ENCODE measurements at places on chromosomes 4 and X.

GRCh38 chr4:101669138-101669831 is 121.2 kb upstream of the BANK1 start:
- DNase-seq, result no peak

- no peak for DNase-seq
Measured at GRCh38 chr4:70688795-70689231, 481 bp downstream of the UTP3 start.

DNA sequence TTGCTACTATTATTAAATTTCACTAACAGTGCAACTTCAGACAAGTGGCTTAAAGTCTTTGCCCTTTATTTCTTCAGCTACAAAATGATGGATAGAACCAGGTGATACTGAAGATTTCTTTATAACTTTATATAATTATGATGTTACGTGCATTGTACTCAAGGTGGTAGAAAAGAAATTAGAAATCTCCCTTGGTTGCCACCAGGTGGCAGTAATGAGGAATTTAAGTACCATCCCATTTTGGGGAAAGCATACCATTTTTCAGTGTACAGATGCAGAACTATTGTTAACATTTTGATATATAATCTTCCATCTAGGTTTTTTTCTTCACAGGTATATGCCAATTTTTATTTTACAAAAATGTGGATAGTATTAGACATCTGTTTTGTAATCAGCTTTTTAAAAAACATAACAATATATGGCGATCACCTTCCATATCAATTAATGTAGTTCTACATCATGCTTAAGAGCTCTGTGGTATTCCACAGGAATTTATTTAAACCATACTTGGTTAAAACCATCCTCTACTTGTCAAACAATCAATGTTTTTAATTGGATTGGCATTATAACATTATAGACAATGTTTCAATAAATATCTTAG is 37.7 kb upstream of the RAB33B start:
- no peak for DNase-seq

- DNase-seq, result no peak
Measured at GRCh38 chr4:185713272-185713671, 98.7 kb downstream of the SORBS2 start.

DNA sequence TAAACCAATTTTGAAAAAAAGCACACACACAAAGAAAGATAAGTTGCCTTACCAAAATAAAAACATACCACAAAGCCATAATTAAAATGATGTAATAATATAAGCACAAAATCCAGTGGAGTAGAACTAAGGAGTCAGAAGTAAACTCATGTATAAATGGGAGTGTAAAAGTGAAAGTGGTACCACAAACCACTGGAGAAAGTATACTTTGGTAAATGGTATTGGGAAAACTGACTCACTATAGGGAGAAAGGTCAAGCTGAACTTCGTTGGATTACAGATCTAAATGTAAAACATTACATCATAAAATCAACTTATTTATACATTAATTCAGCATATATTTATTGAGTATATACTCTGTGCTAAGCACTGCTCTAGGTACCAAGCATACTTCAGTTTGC is 46.3 kb upstream of the HHIP start:
- no peak for DNase-seq

- no peak for DNase-seq
Measured at GRCh38 chr4:126708716-126709115, 924.0 kb upstream of the INTU start.

- no peak for DNase-seq
Measured at GRCh38 chrX:50456712-50457484, 13.7 kb downstream of the DGKK start.

DNA sequence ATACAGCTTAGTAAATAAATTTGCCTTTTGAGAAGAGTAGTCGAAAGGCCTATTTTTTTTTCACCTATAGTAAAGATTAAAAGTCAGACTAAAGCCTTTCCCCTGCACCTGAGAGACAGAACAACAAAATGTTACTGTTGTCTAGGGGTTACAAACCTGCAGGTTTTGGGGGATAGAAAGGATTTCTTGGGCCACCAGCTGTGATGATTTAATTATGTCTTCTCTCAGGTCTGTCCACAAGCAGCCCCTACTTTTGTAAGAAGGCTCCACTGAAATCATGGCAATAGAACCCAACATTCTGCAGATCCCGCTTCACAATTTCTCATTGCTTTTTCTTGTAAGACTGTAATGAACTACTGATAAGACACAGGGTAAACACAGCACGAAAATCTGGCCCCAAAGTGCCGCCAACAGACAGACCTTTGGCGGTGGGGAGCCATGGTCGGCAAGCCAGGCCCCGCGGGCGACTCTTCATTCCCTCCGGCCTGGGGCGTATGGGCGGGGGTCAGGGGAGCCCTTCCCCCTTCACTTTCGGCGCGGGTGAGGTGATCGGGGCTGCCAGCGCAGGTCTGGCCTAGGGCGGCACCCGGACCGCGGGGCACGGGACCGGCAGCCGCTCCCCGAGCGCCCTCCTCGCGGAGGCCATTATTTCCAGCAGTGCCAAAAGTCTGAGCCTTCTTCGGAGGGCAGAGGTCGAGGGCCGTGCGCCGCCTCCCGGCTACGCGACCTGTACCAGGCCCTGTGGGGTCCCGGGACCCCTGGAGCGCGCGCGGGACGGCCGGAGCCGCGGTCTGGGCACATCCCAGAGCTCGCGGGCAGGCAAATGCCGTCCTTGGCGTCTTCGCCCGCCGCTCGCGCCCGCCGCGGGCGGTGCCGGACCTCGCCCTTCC is 812 bp upstream of the KDM6A start:
- peak; percentile 51 for DNase-seq

GRCh38 chr4:165115301-165115700 is 2.6 kb upstream of the TMEM192 start:
- DNase-seq, result no peak

DNA sequence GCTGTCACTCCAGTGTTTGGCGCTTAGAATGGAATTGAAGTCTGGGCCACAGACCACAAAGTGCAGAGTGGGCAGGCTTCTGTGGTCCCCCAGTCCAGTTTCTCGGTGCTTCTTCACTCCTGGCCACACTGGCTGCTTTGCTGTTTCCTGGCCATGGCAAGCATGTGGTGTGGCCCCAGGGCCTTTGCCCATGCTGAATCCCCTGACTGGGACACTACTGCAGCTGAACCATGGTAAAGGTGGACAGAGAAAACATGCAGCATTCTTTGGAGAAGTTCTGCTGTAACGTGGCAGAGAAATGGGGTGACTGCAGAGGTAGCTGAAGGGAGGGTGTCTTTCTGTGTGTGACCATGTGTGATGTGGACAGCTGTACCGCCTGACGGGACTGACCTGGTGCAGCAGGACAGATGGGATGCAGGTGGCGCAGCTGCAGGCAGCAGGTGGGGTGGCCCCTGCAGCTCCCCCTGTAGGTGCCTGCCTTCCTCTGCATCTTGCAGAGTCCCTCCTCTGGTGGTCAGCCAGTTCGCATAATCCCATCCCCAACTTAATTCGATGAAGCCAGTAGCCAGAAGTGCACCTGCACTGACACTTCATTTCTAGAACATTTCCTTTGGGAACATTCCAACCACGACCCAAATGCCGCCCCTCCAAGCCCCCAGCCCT is 13.2 kb upstream of the S100P start:
- DNase-seq, result no peak

DNA sequence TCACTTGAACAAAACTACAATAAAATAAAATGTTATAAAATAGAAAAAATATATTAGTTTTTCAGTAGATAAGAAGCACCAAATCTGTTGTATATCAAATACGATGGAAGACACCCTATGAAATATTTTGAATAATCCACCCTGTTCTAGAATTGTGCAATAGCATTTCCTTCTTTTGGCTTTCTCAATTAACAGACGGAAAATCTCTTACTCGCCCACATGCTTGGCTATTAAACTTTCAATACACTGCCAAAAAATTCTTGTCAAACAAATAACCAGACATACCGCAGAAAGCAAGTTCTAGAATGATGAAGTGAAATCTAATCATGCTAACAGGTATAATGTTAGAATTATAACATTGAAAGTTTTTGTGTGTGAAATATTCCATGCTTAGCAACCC is 671.6 kb upstream of the SLIT2 start:
- DNase-seq, result no peak

DNA sequence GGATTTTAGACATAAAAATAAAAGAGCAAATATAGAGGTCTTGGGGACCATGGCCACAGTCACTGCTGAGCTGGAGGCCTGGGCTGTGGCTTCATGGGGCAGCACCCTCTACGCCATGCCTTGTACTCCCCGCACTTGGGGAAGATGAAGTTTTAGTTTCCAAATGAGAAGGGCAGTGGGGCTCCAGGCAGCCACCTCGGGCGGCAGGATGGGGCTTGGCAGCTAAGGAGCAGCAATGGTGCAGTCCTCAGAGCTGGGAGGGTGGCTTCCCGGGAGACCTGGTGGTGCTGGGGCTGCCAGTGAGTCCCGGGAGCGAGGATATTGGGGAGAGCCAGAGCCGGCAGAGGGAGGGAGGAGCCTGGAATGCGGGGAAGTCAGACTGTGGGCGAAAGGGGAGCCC is 2.4 kb downstream of the CXCR3 start:
- no peak for DNase-seq

GRCh38 chrX:74853255-74853654 is 72.0 kb downstream of the NEXMIF start:
- DNase-seq, result no peak

- no peak for DNase-seq
Measured at GRCh38 chr4:99131378-99131777, 12.7 kb downstream of the ADH4 start.

- no peak for DNase-seq
Measured at GRCh38 chr4:175656649-175657048, 155.4 kb downstream of the GPM6A start.

- no peak for DNase-seq
Measured at GRCh38 chr4:7595934-7596461, 161.3 kb upstream of the PSAPL1 start.

GRCh38 chr4:117376692-117377091 is 291.3 kb upstream of the TRAM1L1 start:
- no peak for DNase-seq

GRCh38 chr4:128858879-128859671 is 49.6 kb downstream of the JADE1 start:
- DNase-seq, result no peak

GRCh38 chrX:119482481-119483480 is 14.5 kb downstream of the SLC25A5 start:
- peak; percentile 53 for DNase-seq

- DNase-seq, result no peak
Measured at GRCh38 chr4:164946810-164947209, 30.6 kb downstream of the TRIM61 start.

GRCh38 chrX:150200820-150201287 is 162.3 kb upstream of the MAMLD1 start:
- peak; percentile 15 for DNase-seq

- DNase-seq, result no peak
Measured at GRCh38 chr4:168731006-168731636, 234.3 kb downstream of the PALLD start.

DNA sequence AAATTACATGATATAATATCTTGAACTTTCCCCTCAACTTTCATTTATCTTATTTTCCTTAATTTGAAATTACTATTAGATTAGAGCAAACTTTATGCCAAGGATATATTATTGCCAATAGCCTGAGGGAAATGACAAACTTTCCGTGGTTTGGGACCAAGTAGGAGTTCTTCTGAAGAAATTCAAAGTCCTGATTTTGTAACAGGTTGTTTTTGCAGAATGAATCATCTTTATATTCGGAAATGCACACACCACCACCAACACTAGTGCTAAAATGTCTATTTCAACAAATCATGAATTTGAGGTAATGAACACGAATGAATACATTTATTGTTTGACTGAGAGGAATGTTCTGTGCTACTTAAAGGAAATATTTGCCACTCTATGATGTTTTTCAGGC is 226.7 kb downstream of the GRIA2 start:
- no peak for DNase-seq

- DNase-seq, result no peak
Measured at GRCh38 chr4:33696586-33696985, 2547.7 kb downstream of the ARAP2 start.

- no peak for DNase-seq
Measured at GRCh38 chrX:99095965-99096635, 1314.0 kb downstream of the PCDH19 start.

- DNase-seq, result no peak
Measured at GRCh38 chrX:13043938-13044337, 482 bp downstream of the FAM9C start.

GRCh38 chrX:110804446-110804845 is 8.8 kb upstream of the CHRDL1 start:
- no peak for DNase-seq

- DNase-seq, result no peak
Measured at GRCh38 chr4:3518511-3518880, 13.7 kb downstream of the LRPAP1 start.

GRCh38 chr4:54185044-54185780 is 43.9 kb upstream of the PDGFRA start:
- DNase-seq, result no peak

DNA sequence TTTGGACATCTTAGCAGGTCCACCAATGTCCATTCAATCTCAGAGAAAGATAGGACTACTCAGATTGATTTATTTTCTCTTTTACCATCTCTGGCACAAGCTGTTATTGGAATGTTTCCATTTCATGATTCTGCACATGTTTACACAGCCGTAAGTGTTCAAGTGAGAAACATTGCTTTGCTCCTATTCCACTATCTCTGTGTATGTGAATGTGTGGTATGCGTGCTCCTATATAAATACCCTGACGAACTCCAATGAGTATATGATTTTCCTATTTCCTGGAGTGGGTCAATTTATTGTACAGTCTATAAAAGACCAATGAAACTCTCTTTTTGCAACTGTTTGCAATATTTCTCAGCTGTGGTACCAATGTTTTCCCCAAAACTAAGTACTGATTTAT is 221.0 kb upstream of the GALNT7 start:
- no peak for DNase-seq

DNA sequence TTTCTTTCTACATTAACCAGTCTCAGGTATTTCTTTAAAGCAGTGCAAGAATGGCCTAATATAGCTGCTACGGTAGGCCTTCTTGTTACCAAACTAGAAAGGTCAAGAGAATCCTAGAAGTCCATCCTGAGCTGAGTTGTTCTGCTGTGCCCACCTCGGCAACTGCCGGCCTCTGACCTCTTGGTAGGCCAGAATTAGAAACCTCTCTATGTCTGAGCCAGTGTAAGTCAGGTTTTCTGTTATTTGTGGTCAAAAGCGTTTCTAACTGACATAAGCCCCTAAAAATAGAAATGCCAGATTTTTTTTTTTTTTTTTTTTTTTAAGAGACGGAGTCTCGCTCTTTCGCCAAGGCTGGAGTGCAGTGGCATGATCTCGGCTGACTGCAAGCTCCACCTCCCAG is 43.1 kb downstream of the SOWAHB start:
- DNase-seq, result no peak

- no peak for DNase-seq
Measured at GRCh38 chrX:12379671-12380070, 241.4 kb downstream of the FRMPD4 start.

GRCh38 chr4:55123791-55124190 is 1.6 kb downstream of the KDR start:
- no peak for DNase-seq

DNA sequence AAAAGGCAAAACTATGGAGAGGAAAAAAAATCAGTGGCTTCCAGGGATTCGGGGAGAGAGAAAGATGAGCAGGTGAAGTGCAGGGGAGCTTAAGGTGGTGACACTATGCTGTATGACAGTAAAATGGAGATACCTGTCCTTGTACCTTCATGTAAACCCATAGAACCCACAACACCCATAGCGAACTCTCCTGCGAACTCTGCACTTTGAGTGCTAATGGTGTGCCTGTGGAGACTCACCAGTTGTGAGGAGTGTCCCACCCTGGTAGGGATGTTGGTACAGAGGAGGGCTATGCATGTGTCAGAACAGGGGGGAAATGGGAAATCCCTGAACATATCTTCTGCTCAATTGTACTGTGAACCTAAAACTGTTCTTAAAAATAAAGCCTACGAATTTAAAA is 42.8 kb downstream of the HMX1 start:
- DNase-seq, result peak; percentile 10
